ENCODE measurements at places on chromosomes 7 and 10. TPM values are rescaled to one million over a fixed set of nuclear protein-coding genes. Genes with fewer than 3 reads are reported as not detected.

DNA sequence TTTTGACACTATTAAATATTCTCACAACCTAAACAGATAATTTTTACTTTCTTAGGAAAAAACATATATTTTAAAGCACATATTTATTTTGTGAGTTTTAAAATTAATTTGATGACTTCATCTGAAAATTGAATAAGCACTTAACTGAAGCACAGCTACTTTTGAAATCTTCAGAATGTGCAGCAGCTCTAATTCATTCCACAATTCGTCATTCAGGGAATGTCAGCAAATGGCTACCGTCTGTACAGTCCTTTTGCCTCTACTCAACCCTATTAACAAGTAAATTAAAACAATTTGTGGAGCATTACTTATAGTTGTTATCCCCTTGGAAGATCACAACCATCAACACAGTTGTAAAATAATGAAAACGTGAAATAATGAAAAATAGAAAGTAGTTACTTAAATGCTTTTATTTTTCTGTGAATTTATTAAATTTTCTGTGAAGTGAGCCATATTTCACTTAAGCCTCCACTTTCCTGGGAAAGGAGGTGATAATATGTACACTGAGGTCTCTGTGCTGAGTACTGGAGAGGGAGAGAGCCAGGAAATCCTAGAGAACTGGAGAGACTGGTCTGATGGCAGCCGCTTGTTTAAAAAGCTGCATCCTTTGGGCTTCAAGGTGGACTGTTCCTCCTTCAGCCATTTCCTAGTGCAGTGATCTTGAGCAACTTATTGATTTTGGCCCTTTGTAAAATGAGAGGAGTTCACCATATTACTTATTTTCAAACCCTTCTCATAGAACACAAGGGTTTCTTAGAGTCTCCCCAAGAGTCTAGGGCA, 70.6 kb downstream of the REEP3 start:
- no peak for DNase-seq

GRCh38 chr7:136958016-136958415, 89.6 kb downstream of the CHRM2 start:
- DNase-seq: no peak

DNA sequence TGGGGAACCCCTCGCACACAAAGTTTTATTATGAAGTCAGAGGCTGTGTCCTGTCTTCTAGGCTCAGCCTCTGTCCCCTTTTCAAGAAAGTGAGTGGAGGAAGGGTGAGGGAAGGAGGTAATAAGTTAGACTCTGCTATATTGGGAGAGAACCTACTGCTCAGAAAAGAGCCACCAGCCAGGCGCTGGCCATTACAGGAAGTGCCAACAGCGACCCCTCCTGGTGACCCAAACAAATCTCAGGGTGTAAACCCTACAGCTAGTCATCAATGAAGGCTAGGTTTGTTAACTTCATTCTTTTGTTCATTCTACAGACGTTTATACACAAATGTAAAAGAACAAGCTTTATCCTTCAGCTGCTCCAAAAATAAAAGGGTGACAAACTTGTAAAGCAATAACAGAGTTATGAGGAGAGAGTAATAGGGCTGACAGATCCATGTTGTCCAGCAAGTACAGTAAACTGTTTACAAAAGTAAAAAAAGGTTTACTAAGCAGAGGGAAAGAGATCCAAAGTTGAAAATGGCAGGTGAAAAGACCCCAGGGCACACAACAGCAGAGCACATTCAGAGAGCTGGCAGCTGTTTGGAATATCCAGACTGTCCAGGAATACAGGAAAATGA, 82.7 kb downstream of the FAM204A start:
- DNase-seq: no peak

DNA sequence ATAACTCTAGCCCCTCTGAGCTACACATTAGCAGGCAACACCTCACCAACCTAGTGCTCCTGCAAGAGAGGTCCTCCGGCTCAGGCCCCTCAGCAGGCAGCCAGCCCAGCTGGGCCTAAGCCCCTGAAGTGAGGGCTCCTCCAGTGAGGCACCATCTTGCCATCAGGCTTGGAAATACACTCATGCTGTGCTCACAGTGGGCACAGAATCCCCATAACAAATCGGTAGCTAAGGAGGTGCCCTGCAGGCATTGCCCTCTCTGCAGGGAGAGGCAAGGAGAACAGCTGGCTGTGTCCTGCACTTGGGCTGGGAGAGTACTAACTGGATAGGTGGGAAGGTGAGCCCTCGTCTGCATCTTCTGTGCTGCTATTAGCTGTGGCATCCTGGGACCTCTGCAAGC, 3.7 kb upstream of the C10orf71 start:
- no peak for DNase-seq

GRCh38 chr10:128105383-128105782, 20.8 kb downstream of the MKI67 start:
- DNase-seq: no peak

SAMD9L gene
- total RNA-seq: 15.0 TPM

MSANTD7 gene
- 27.9 TPM for total RNA-seq

GRCh38 chr7:27453702-27454405, 208.8 kb downstream of the HIBADH start:
- peak; percentile 20 for DNase-seq

ITPRID1 gene
- not detected for total RNA-seq

RASA4B gene
- total RNA-seq: 1.5 TPM

MNX1 gene
- not detected for total RNA-seq

DNA sequence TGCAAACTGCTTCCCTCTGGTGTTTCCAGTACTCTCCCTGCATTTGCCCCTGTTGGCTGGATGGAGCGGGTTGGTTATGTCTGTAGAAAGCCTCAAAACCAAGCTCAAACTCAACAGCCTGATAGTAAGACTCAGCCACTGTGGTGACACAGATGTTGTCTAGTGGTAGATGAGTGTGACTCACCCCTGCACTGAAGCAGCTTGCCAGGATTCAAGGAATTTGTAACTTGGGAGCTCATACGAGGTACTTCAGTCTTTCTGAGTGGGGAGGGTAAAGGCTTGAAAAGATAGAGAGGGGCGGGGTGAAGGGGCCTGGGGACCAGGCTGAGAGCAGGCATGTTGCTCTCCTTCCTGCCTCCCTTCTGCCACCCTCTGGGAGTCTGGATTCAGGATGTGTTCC, 22.9 kb upstream of the AQP1 start:
- DNase-seq: peak; percentile 37

DNA sequence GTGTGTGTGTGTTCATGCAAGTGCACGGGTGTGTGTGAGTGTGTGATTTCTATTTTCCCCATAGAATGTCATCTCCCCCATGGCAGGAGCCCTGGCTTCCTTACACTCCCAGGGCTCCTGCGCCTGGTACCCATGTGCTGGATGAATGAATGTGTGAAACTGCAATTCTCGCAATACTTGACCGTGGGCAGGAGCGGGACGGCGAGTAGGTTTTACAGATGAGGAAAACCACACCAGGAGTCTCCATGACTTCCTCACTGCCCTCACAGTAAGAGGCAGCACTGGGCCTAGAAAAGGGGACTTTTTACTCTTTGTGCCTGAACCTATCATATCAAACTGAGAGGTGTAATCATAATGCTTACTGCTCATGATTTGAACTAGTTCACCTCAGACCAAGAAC, 167.6 kb upstream of the FRMD4A start:
- DNase-seq: no peak

AMPH gene
- 0.04 TPM for total RNA-seq

DEPP1 gene
- 395 TPM for total RNA-seq

DNA sequence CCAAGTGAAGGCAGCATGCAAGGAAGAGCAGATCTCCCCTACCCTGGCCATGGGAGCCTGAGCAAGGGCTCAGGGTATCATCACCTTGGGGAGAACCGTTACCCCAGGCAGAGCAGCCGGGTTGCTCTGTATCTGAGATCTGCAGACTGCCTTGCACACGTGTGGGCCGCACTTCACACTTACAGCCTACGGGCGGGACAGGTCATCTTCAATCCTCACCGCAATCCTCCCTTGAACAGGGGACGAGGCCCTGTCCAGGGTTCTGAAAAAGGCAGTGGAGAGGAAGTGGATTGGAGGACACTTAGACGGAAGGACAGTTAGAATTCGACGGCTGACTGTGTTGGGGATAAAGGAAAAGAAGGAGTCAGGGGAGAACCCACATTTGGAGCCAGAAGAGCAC, 51.4 kb downstream of the NPS start:
- DNase-seq: no peak

DNA sequence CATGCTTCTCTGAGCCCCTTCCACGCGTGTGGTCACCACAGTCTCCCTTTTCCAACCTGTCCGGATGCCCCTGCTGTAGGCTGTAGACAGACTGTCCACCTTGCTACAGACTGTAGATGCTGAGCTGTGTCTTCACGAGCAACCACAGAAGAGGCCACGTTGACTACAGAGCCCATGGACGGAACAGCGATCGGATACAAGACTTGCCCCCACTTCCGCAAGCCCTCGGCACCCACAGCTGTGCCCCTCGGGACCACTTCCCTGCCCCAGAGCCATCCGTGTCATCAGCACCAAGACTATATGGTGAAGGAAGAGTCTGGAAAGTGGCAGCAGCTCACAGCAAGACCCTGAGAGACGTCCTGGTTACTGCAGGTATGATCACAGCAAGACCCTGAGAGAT, 491.4 kb downstream of the DNAJB6 start:
- DNase-seq: no peak

DNA sequence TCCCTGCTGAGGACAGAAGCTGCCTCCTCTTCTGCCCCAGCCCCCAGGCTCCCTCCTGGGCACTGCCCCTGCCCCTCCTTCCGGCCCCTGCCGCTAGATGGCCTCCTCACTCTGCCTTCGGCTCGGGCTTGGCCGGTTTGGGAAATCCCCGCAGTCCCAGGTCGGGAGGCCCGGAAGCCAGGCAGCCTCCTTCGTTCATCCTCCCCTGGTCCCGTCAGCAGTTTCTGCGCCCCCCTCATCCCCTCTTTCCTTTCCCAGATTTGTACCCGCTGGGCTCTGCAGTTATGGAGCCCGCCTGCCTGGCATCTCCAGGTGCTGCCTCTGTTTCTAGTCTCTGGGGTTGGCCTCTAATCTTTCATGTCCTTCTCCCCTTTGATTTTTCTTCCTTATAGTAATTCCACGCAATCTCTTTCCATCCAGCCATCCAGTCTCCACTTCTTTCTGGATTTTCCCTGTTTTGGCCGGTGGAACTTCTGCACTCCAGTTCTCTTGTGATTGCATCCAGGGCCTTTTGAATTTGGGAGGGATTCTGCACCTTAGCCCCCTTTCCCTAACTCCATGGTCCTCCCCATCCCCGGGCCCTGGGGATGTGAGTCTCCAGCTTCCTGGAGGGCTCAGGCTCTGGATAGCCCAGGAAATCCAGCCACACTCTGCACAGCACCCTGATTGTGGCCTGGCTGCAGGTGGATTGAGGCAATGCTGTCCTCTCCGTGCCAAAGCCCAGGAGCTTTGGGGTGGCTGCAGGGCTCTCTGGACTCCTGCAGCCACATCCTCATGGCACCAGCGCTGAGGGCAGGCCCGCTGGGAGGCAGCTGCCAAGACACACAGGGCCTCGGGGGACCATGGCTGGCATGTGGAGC, 3.3 kb upstream of the SHH start:
- DNase-seq: no peak

GRCh38 chr7:141407893-141408292, 143.3 kb upstream of the AGK start:
- DNase-seq: no peak

ZNF736 gene
- 5.5 TPM for total RNA-seq

SLC26A3 gene
- total RNA-seq: not detected

PAPSS2 gene
- total RNA-seq: 74.3 TPM

GRCh38 chr10:59181668-59182067, 5.2 kb downstream of the PHYHIPL start:
- no peak for DNase-seq

IL6 gene
- total RNA-seq: 16.3 TPM

DNA sequence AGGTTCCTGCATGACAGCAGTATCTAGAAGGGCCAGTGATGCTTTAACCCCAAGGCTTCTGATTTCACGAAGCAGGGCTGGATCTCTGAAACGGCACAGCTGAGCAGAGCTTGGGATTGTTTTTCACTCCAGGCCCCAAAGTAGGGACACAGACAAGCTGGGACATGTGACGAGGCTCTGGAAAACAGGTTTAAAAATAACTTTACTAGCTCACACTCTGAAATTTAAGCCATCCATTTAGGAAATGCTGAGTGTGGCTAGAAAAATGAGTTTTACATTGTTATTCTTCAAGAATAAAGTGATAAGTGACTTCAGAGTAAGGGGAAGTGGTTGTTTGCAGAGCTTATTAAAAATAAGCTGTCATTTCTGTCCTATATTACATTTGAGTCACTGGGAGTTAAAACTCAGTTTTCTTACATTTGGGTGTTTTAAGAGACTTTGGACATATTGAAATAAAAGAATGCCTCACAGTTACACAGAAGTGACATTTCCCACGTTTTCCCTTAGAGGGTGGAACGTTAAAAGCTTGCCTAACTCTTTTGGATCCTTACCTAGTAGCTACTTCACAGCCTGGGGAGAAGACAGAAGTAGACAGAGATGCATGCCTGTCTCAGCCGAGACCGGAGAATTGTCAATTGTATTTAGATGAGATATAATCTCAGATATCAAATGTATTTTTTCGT, 107.8 kb downstream of the GALNT17 start:
- DNase-seq: no peak

SPDYE3 gene
- total RNA-seq: not detected

DNA sequence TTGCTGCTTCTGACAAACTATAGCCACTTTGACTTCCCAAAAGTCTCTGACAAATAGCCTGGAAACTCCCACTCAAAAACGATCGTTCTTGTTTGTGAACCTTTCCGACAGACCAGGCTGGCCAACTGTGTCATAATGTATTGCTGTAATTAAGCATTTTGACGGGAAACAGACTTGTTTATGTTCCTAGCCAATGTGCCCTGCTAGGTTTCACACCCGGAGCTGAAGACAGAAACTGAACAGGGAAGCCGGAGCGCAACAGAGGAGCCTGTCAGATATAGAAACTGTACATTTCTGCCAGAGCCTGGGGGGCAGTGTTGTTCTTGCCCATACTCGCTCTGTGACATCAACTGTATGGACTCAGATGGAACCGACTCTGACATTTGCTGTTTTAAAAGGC, 55.3 kb upstream of the C7orf33 start:
- no peak for DNase-seq

All from pulmonary artery endothelial cell (primary cell).